ENCODE measurements at places on chromosomes 5 and 9. TPM values are rescaled to one million over a fixed set of nuclear protein-coding genes. Genes with fewer than 3 reads are reported as not detected.

The NR5A1 gene
- not detected for total RNA-seq

The NR2F1 gene
- total RNA-seq: 1.3 TPM

The ZNF366 gene
- total RNA-seq: 5.6 TPM

The SPINK4 gene
- total RNA-seq: not detected

The GDA gene
- 1.1 TPM for total RNA-seq

The RASGRF2 gene
- total RNA-seq: 5.5 TPM

The SYK gene
- 26.1 TPM for total RNA-seq

The RLN2 gene
- total RNA-seq: 1.1 TPM

The SREK1 gene
- total RNA-seq: 30.7 TPM

GRCh38 chr5:40494631-40495236 lies 185.0 kb upstream of the PTGER4 start:
- DNase-seq: no peak

DNA sequence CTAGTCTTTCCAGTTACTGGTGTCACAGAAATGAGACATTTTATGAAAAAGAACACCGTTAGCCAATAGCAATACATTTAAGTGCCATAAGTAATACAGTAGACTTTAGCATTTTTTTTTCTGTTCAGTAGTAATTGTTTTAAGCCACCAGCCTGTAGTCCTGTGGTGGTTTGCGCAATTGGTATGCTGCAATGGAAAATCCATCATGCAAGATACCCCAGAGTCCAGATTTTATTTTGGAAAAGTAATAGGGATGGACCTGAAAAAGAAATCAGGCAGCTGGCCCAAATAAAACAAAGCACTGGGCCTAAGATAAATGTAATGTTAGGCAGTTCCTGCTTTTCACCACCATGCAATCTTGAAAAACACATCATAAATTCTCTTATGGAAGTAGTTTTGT lies 94.6 kb upstream of the RASGRF2 start:
- no peak for DNase-seq

- no peak for DNase-seq
Measured at GRCh38 chr9:21889673-21890072, 87.2 kb downstream of the MTAP start.

GRCh38 chr5:141529002-141529401 lies 40.1 kb downstream of the PCDHGC5 start:
- peak; percentile 58 for DNase-seq

- no peak for DNase-seq
Measured at GRCh38 chr5:122907276-122907675, 61.9 kb downstream of the SNX24 start.

- no peak for DNase-seq
Measured at GRCh38 chr5:56212130-56212879, 20.8 kb downstream of the ANKRD55 start.

DNA sequence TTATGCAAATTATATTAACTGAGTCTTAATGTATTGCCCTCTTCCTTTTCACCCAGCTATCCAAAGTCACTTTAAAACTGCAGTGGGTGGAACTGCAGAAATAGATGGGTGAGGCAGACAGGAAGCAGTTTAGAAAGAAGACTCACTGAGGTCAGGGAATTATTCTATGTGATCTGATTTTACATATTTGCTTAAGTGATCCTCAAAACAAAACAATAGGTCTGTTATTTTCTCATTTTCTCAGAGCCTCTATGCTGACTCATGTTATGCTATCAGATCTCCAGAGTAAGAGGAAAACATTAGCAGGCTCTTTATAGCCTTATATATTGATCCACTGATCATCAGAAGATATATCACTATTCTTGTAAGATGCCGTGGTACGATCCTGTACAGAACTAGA lies 63.5 kb downstream of the MRPS27 start:
- DNase-seq: no peak

DNA sequence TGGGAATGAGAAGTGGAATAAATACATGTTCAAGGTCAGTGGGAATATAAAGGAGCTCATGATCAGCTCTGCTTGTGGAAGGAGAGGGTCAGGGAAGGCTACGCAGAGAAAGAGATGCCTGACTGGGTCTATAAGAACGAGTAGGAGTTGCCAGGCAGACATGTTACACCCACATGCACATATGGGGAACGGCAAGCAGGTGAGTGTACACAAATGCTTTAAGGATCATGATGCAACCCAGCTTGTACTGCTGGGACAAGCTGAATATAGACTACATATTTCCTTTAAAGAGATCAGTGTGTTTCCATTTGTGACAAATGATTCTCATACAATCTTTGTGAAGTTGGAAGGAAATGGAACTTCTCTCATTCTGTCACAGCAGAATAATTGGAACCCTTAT lies 141.7 kb downstream of the SPOCK1 start:
- no peak for DNase-seq

DNA sequence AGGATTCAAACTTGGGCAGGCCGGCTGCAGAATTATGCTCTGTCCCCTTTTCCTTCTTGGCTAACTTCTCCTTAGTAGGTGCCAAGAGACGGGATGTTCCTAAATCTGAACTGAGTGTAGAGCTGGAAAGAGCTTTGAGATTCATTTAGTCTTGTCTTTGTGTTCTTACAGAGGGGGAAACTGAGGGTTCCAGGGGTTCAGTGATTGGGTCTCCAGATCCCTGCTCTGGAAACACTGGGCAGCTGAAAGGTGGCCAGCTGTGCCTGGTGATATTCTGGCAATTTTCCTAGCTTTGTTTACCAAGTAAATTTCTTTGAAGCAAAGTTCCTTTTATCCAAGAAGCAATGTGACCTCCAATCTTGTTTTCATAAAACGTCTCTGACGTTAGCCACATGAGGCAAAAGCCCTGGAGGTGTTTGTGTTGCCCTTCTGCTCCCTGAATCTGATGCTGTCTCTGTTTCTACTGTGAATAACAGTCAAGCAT lies 288.7 kb downstream of the ZSWIM6 start:
- DNase-seq: no peak

GRCh38 chr5:40429258-40430100 lies 250.2 kb upstream of the PTGER4 start:
- DNase-seq: no peak

GRCh38 chr9:129480227-129480626 lies 140.7 kb downstream of the C9orf50 start:
- DNase-seq: no peak

GRCh38 chr5:133219296-133219695 lies 167.5 kb downstream of the HSPA4 start:
- no peak for DNase-seq

DNA sequence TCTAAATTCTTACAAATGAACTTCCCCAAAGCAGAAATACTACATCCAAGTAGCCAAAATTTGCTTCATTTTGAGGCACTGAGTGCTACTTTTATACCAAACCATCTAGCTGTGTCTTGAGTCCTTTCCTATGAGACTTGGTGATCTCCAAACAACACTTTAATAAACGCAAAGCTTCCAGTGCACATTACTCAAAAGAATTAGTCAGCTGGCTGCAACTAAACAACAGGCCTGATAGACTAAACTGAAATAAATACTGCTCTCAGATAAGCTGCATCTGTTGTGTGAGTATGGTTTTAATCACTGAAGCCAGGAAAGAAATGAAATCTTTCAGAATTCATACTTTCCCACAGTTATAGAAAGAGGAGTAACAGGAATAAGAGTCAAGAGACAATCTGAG lies 80.3 kb downstream of the VCAN start:
- DNase-seq: no peak

DNA sequence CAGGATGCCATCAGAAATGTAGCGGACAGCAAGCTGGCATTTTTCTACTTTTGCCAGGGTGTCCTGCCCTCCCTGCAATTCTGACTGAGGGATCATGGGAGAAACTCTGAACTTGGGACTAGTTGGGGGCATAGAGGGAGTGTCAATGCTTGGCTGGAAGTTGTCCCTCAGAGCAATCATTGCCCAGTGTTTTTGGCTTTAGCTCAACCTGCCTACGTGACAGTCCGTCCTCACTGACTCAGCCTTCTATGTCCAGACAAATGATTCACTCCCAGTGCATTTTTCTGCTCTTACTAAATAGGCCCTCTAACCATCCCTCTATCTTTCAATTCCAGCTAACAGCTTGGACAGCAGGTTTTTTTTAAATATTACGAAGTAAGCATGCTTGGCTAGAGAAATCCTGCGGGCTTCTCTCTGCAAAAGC lies 627.4 kb downstream of the TLR4 start:
- DNase-seq: peak; percentile 54

DNA sequence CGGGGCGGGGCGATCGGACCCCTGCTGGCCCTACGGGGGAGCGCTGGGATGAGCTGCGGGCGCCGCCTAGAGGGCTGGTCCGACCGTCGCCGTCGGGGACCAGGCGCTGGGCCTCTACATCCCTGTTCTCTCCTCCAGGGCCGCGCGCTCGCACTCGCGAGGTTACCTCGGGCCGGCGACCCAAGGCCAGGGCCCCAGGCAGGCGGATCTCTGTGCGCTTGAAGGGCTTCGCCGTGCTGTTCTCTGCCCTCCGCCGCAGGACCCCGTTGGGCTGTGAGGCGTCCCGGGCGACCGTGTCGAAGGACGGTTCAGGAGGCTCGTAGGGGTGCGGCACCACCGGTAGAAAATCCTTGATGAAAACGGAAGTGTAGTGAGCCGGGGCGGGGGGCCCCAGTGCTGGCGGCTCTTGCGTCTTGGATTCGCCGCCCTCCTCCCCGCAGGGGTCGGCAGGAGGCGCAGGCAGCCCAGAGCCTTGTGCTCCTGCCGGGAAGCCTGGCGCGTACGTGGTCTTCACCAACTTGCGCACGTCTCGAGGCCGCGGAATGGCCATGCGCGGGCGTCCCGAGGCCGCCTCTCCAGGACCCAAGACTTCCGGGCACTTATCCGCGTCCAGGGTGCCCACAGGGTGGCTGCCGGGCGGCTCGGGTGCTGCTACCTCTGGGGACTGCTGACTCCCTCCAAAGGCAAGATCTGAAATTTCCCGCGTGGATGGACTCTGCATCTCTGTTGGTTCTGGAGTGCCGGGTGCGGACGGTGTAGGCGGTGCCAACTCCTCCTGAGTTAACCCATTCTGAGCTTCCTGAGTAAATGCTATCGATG lies 2.0 kb downstream of the PROB1 start:
- no peak for DNase-seq

- no peak for DNase-seq
Measured at GRCh38 chr9:17942498-17942897, 363.6 kb downstream of the SH3GL2 start.

- DNase-seq: no peak
Measured at GRCh38 chr9:120151806-120152205, 428.2 kb downstream of the CDK5RAP2 start.

DNA sequence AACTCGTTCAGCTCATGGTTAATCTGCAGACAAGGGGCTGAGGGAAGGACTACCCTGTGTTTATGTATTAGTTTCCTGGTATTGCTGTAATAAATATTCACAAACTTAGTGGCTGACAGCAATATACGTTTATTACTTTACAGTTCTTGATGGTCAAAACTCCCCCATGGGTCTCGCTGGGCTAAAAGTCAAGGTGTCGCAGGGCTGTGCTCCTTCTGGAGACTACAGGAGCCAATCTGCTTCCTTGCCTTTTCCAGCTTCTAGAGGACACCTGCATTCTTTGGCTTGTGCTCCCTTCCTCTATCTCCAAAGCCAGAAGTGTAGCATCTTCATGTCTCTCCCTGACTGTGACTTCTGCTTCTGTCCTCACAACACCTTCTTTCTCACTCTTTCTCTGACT lies 653.8 kb upstream of the RIOK2 start:
- no peak for DNase-seq

DNA sequence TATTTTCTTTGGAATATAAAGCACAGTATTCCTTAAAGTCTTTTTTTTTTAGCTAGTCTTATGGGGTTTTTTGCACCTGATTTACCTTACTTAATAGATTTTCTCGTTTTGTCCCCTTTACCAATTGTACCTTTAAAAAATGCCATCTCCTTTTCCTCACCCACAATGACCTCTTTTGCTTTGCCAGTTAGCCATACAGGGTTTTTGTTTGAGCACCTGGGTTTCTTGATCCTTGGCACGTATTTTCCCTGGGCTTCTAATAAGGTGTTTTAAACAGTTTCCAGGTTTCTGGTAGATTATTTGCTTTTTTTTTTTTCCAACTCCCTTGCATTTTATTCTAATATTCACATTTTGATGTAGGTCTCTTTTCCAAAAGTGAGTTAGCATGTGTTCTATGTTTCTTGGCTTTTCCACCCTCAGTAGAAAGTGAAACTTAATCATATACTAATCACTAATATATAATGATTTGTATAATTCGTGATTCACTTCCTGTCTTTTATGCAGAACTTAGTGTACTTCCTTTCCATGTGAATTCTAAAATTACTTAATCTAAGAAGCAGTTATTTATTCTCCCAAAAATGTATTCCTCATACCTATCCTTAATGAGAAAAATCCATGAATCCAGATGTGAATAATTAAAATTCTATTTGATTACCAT lies 673.9 kb upstream of the RGMB start:
- no peak for DNase-seq

DNA sequence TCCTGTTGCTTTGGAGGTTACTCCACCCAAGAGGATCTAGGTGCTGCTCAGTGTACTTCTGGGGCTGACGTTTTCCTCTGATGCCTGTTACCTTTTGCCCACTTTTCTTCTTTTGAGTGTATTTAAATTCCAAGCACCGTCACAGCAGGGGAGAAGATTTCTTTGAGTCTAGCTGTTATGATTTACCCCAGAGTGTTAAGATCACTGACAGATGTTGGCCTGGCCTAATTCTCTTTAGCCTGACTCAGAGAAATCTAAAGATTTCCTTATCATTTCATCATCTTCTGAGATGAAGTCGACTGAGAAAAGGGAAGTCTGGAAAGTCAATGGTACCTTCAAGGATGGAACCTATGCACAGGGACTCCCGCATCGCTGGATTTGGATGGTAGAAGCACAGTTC lies 191.5 kb downstream of the FBXL7 start:
- DNase-seq: no peak

Measured in heart right ventricle (tissue), 16 donors.